Subcutaneous preadipocyte (primary cell): ENCODE measurements at places on chromosomes 12 and 14. TPM values are rescaled to one million over a fixed set of nuclear protein-coding genes. Genes with fewer than 3 reads are reported as not detected.

Gene VRTN
- total RNA-seq, result not detected in 2 replicates

Gene HOXC4
- total RNA-seq, result 1.6 and 2.2 TPM in 2 replicates

Gene EPYC
- not detected in 2 replicates for total RNA-seq

Gene AKAP5
- under 0.01 and 0.20 TPM in 2 replicates for total RNA-seq
